Esophagus squamous epithelium (tissue), 5 donors: ENCODE measurements at places on chromosomes 1 and 21.

DNA sequence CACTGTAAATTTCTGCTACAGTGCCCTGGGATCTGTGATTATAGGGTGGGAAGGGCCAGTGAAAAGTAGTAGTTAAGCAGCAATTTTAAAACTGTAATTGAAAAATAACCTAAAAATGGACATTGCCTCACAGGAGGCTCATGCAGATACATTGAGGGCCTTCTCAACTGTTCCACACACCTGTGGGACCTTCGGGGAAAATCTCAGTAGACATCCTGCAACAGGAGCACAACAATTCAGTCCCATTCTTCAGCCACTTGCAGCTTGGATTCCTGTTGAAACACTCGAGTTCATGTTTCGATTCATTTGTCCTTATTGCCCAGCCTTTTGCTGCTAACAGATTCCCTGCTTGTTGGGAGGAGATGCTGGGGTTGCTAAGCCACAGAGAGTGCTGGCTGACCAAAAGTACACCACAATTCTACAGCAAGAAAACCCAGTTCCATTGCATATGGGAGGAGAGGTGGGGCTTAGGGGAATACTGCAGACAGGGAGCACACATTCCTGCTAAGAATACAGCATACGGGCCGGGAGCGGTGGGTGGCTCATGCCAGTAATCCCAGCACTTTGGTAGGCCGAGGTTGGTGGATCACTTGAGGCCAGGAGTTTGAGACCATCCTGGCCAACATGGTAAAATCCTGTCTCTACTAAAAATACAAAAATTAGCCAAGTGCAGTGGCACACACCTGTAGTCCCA lies 4.5 kb downstream of the TMCC2 start:
- DNase-seq = no peak

GRCh38 chr1:76252431-76252830 lies 177.9 kb downstream of the ST6GALNAC3 start:
- no peak for DNase-seq

DNA sequence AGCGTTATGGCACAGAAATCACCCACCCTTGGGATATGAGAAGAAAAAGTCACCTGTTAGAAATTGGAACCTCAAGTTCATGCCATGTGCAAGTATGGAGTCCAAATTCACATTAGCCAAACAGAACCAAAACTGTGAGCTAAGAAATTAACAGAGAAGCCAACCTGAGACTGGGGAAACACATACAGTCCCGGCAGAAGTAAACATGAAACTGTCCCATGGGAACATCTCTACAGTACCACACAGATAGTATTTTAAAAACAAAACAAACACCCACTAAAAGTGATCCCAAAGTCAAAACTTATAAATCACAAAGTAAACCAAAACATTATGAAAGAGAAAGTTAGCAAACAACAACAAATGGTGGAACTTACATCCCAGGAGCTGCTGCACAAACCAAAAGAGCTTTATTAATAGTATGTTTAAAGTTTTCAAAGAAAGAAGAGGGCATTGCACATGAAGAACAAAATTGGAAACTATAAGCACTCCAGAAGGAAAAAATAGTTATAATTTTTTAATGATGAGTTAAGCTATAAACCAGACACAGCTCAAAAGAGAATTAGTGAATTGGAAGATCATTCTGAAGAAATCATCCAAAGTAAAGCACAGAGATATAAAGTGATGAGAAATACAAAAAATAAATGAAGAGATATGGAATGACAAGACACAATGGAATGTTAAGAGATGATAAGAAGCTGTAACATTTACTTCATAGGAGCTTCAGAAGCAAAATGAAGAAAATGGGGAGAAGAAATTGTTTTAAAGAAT lies 83.5 kb upstream of the COA6 start:
- DNase-seq = no peak

GRCh38 chr1:46136711-46137110 lies 4.3 kb upstream of the PIK3R3 start:
- no peak for DNase-seq

DNA sequence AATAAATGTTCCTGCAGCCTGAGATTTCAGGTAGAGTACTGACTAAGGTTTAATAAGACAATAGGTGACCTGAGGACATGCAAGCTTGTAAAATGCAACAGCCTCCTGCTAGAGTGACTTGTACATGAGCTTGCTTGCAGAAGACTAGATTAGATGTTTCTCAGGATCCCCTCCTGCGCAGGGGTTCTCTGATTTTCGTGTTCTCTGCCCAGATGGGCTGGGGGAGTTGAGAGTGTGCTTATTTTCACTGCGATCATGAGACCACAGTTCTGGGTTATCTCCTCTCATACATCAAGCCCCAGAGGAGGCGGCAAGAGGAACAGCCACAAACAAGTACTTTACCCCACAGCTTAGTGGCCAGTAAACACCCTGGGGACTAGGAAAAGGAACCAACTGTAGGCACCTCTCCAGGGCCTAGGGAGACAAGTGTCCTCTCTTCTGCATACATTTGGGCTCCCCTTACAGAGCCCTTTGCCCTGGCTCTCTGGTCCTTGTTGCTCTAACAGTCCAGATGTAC lies 8.0 kb downstream of the TMEM81 start:
- DNase-seq = no peak

DNA sequence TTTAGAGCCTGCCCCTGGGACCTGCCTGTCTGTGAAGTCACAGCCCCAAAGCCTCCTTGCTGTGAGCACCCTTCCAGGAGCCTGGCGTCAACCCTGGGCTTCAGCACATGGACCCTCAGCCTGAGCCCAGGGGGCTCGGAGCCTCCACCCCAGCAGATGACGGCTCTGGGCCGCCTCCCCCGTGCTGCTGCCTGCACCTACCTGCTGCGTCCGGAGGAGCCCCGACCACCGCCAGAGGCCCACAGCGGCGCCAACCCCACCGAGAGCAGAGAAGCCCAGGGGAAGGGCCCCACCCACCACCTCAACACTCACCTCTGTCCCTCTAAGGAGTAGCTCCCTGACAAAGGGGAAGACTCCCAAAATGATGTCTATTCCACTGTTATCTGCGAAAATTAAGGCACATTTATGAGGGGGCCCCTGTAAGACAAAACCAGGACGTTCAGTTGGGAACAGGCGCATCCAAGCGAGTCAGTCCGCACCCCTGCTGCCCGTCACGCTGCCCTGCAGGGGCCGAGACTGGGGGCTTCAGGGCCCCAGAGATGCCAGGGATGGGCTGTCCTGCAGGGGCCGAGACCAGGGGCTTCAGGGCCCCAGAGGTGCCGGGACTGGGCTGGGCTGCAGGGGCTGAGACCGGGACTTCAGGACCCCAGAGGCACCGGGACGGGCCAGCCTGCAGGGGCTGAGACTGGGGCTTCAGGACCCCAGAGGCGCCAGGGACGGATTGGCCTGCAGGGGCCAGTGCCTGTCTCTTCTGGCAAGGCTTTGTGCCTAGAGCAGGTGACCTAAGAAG lies 15.8 kb downstream of the PANK4 start:
- DNase-seq = no peak

GRCh38 chr21:35611708-35612132 lies 448.6 kb downstream of the SETD4 start:
- no peak for DNase-seq

GRCh38 chr1:21165076-21165475 lies 11.6 kb downstream of the EIF4G3 start:
- DNase-seq = no peak

GRCh38 chr1:5649795-5650194 lies 342.4 kb downstream of the NPHP4 start:
- DNase-seq = no peak

GRCh38 chr1:44546403-44547053 lies 127.8 kb downstream of the TMEM53 start:
- no peak for DNase-seq

DNA sequence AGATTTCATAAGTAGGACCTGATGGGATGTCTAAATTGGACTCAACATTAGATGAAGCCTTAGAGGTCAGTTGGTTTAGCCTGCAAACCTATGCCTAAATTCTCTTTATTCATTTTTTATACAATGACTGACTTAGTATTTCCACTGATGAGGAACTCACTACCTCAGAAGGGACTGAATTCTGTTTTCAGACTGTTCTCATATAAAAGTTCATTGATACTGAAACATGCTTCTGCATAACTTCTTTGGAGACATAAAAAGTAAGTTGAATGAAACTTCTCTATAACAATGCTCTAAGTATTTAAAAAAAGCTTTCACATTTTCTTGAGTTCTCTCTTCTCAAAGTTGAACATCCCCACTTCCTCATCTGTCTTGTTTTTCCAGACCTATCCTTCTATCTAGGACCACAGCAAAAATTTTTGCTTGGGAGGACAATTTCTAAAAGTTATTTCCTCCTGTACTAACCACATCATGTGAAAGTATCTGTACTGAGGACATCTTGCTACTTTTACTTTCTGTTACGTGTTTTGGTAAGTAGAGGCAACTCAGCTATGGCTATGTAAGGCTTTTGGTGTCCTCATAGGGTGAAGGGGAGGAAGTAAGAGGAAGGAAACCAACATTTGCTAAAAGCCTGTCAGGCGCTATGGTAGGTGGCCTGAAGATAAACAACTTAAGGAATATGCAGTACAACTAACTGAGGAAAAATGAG lies 64.1 kb downstream of the USP24 start:
- DNase-seq = no peak

- DNase-seq = no peak
Observed at GRCh38 chr1:30715216-30715615, 8.2 kb downstream of the MATN1 start.

DNA sequence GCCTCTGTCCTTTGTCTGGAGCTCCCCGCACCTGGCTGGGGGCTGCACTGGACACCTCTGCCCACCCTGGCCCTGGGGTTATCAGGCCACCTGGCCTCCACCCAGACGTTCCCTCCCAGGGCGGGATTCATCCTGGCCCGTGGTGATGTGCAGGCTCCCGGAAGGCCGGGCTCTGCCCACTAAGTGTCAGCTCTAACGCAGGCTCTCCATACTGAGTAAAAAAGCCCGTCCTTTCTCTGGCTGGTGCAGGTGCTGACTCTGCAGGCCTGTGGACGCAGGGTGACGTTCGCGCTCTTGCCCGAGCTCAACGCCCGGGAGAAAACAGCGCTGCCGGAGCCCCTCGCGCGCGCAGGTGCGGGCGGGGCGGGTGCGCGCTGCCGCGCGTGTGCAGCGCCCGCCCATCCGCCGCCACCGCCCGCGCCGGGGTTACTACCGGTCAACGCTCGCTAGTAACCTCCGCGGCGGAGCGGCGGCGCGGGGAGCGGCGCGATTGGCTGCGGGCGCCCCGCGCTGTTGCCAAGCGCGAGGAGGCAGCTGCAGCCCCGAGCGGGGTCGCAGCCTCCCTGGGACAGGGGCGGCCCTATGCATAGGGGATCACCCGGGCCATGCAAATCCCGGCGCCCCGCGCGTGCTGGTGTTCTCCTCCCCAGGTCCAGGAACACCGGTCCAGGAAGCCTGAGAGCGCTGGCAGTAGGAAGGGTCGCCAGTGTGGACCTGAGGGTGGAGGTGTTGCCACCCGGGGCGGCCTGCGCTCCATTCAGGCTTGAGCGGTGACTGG lies 15.7 kb downstream of the ABCG1 start:
- no peak for DNase-seq

DNA sequence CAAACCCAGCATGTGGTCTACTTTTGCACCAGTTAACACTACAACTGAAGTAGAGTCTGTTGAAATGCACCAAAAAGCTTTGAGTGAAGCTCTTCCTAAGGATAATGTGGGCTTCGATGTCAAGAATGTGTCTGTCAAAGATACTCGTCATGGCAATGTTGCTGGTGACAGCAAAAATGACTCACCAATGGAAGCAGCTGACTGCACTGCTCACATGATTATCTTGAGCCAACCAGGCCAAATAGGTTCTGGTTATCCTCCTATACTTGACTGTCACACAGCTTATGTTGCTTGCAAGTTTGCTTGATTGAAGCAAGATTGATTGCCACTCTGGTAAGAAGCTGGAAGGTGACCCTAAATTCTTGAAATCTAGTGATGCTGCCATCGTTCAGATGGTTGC lies 85.2 kb downstream of the DENND1B start:
- DNase-seq = no peak

DNA sequence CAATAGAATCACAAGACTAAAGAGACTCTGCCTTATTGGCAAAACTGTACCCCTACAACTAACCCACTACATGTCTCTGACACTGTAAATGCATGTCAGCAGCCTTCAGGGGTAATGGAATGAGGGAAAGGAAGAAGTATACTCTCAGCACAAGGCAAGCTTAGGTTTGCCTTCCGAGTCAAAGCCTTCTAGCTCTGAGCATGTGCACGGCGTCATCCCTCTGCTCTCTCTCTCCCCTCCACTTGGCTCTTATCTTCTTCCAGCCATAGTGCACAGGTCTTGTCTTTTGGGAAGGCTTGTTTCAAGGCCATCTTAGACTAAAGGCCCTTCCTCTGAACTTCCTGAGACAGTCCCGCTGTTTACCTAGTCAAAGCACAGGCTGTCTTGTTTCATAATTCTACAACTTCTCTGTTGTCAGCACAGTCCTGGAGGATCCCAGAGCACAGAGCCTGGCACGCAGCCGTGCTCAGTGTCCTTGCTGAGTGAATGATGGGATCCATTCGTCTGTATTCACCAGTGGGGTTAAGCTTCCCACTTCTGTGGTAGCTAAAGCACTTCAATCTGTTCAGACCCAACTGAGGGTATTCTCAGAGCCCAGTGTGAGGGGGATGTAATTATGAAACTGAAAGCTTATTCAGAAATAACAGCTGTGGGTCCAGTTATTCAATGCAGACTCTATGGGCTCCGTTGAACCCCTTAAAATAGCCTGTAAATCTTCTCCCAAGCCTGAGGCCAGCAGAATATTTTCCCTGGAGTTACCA lies 166.5 kb upstream of the PLD5 start:
- no peak for DNase-seq

DNA sequence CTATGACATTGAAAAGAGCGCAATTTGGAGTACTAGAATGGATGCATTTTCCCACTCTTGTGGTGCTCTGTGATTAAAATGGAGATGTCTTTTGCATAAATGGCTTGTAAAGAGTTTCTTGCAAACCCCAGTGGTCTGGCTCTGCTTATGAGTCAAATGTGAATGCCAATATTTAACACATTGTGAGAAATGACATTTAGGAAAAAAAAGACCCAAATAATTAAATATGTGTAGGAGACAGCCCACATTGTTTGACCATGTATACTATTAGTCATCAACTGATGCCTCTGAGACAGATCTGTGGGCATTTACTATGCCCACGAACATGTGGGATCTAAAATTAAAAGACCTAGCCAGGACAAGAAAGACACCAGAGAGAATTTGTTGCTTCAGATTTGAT lies 22.2 kb upstream of the RUNX1 start:
- DNase-seq = no peak

DNA sequence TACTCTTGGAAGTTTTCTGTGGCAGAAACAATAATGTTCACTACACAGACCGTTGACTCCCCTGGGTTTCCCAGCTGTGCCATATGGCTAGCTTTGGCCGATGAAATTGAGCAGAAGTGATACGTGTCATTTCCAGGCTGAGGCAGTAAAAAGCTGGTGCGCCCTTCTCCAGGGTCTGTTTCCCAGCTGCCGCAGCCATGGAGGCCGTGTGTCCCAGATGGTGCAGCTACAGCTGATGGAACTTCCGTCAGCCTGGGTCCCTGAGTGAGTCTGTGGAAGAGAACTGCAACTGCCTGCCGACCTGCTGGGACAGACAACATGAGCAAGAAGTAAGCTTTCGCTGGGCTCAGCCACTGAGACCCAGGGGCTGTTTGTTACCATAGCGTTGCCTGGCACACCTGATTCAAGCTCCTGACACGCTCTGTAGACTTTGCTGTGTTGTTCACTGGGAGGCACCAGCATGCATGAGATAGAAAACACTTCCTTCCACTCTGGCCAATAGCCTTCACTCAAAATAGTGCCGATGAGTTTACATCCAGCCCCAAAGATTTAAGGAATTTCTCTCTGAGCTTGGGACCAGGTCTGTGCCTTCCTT lies 116.3 kb upstream of the SLC25A33 start:
- no peak for DNase-seq
